Renal cortical epithelial cell (primary cell): ENCODE measurements at places on chromosomes 12 and 14. TPM values are rescaled to one million over a fixed set of nuclear protein-coding genes. Genes with fewer than 3 reads are reported as not detected.

DNM1L gene
- total RNA-seq = 103 and 105 TPM in 2 replicates

GRCh38 chr14:90611501-90611900 is 204.7 kb downstream of the TTC7B start:
- DNase-seq = no peak

DNA sequence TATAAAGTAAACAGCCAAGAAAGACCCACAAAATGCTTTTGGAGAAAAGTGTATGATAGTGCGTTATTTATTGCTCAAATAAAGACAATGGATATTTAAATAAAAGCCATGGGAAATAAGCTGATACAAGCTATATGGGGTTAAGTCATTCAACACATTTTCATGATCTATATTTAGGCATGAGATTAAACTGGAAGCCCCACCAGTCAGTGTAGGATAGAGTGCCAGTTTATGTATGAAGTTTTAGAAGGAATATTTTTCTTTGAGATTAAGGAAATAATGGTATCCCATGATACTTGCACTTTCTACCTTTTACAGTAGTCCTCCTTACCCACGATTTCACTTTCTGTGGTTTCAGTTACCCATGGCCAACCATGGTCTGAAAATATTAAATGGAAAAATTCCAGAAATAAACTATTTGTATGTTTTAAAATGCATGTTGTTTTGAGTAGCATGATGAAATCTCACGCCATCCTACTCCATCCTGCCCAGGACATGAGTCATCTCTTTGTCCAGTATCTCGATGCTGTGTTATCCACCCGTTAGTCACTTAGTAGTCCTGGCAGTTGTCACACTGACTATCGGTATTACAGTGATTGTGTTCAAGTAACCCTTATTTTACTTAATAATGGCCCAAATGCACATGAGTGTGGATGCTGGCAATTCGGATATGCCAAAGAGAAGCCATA is 22.3 kb downstream of the SYT1 start:
- peak; percentile 16 for DNase-seq

PZP gene
- not detected in 2 replicates for total RNA-seq

DNA sequence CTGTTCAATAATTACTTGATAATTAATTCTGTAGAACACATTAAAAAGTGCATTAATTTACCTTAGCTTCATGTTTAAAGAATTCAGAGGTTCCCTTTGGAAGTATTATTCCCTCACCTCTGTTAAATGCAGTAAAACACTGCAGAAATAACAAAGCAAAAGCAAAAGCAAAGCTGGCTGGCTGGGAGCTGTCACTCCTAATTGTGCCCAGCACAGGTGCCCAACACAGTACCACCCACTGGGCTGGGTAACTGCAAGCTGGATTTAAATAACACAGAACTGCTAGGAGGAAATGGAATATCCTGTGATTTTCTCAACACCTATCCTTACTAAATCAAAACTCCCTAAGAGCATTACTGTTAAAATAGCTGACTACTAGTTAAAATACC is 72.6 kb downstream of the SLC2A13 start:
- no peak for DNase-seq
